ENCODE measurements at places on chromosomes 4 and X.
A peak's percentile ranks its signal among the peaks of the same experiment; 100 is the strongest.

DNA sequence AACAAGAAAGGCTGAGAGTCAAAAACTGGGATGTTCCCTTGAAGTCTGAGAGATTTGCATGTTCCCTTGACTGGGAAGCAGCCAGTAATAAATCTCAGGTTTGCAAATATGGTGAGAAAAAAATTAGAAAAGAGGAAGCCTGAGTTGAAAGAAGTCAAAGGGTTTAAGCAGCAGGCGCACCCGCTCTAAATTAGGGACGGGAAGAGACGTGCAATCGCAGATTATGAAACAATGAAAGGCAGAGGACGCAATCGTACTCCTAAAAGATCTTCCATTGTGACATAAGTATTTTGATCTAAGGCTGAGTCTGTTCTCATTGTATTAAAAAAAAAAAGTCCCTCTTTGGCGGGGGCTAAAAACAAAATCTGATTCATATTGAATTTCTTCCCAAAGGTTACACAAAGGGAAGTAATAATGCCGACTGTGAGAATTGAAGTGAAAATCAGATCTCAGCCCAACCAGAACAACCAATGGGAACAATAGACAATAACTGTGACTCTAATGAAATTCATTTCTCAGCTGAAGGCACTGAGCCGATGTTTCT lies 28.2 kb downstream of the SAT1 start:
- DNase-seq = peak; percentile 3

DNA sequence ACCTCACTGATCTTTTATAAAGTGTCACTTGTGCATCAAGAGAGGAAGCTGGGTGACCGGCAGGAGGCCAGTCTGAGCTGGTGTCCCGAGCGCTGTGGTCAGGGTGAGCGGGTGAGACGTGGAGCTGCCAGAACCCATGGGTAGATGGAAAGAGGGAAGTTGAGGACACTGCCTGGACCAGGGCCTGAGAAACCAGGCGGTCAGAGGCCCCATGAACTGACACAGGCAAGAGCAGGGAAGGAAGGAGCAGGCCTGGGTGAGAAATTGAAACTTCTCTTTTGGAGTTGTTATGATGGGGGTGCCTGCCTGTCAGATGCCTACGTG lies 192.6 kb downstream of the AFAP1 start:
- no peak for DNase-seq

GRCh38 chrX:72133851-72134546 lies 2.3 kb upstream of the RTL5 start:
- DNase-seq = no peak

- DNase-seq = no peak
Measured at GRCh38 chrX:154430916-154431315, 2.4 kb downstream of the ATP6AP1 start.

GRCh38 chr4:110163327-110164069 lies 34.9 kb downstream of the ELOVL6 start:
- no peak for DNase-seq

DNA sequence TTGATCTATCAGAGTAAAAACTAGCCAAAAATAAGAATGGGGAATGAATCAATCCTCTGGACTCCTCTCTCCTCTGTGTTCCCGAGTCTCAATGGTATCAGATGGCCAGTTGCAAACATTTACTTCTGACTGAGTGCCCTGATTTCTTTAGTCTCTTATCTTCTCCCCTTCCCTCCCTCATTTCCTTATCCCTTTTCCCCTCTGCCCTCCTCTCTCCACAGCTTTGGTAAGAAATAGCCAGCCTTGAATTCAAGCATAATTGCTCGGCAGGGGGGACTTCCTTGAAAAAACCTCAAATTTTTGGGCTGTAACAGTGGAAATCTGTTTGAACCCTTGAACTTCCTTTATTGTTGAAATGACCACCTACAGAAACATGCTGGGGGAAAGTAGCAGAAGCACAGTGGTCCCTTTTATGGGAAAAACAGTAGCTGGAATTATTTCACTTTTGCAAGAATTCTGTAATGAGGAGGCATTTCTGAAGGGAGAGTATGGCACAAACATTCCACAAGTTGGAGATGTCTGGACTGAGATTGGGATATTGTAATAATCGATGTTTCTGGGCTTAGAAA lies 40.3 kb downstream of the NHS start:
- DNase-seq = peak; percentile 19

DNA sequence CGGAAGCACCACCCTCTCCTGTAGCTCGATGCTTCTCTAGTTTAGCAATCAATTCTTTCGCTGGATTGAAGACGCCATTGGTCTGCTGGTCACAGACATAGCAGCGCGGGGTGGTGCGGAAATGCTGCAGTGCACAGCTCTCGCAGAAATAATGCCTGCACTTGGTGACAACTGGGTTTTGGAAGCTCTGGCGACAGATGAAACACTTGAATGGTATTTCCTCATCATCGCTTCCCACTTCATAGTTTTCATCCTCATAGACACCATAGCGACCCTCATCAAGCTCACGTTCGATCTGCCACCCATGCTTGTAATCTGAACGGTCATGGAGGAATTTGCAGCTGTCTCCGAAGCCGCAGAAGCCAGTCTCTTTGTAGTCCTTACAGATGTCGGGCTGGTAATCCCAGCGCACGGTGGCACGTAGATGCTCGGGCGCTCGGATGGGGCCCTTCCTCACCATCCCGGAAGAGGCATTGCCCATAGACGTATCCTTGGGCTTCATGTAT lies 854 bp downstream of the RNF113A start:
- peak; percentile 70 for DNase-seq

DNA sequence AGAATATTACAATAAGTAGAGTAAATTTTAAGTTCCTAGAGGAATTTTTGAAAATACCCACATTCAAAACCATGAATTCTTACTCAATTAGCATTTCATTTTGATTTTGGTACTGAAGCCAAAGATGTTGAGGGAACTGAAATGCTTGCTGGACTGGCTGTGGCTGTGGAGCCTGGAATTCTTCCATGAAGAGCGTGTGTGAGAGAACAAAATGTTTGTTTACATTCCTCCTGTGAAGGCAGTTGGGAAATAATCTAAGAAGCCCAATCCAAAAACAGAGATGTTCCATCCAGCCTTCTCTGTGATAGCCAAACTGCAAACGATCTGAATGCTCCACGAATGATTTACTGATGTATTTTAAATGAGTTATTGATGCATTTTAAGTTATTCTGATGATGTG lies 3.8 kb upstream of the ADH1B start:
- peak; percentile 67 for DNase-seq

GRCh38 chr4:165327211-165328100 lies at the start of gene MSMO1:
Gene MSMO1 (plus strand): TSS chr4:165327669. CDS start chr4:165333371, 5,702 bp downstream.
- DNase-seq = peak; percentile 99

DNA sequence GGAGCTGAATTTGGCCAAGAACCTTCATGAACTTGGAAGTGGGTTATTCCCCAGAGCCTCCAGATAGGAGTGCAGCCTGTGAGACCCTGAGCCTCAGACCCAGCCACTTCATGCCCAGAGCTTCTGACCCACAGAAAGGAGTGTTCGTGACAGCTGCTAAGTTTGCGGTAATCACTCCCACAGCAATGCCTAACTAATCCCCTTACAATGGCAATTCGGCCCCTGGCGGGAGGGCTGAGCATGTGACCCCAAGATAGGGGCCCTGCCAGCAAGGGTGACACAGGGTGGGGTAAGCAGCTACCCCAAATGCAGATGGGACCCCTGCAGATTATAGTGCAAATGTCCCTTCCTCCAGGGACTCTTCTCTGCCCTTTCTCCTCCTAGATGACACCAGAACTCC lies 22.5 kb downstream of the PNMA6E start:
- no peak for DNase-seq

GRCh38 chrX:37684426-37684825 lies 1.2 kb upstream of the XK start:
- no peak for DNase-seq

- no peak for DNase-seq
Measured at GRCh38 chr4:26823583-26823982, 37.1 kb upstream of the STIM2 start.

DNA sequence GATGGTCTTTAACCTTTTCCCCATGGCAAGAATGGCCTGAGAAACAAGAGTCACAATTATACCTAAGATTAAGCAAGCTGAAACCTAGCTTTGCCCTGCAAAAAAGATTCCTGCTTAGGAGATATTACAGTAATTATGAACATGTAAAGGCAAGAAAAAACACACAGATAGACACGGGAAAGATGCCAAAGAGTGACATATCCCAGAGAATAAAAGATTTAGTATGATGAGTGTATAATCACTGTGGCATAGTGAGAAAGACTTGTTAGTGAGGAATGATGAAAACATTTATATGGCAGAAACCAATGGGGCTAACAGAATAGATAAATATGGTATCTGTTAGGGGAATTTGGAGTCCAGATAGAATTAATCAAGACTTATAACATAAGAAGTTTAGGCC lies 29.6 kb upstream of the TASL start:
- peak; percentile 1 for DNase-seq

DNA sequence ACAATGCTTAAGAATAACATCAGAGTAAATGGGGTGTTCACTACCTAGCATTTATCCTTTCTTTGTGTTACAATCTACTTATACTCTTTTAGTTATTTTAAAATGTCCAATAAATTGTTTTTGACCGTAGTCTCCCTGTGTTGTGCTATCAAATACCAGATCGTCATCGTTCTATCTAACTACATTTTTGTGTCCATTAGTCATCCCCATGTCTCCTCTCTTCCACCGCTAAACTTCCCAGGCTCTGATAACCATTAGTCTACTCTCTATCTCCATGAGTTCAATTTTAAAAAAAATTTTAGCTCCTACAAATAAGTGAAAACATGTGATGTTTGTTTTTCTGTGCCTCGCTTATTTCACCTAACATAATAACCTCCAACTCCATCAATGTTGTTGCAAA lies 381.9 kb downstream of the PRDM5 start:
- DNase-seq = no peak

- peak; percentile 75 for DNase-seq
Measured at GRCh38 chrX:11137543-11138139, 26.5 kb downstream of the HCCS start.

DNA sequence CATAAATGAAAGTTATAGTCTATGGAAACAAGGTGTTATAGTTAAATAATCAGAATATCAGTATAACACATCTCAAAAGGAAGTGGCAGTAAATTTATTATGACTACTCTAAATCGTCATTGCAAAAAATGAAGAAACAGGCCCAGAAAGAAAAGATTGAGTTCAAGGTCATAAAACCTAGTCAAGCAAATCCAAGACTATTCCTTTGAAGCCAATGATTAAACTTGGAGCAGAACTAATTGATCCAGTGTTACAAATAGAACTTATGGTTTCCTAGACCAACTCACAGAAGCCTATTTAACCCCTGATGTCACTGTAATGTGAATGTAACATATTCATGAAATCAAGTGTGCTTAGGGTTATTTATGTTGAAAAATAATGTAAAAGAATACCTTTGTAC lies 1.9 kb downstream of the FAM199X start:
- DNase-seq = no peak

DNA sequence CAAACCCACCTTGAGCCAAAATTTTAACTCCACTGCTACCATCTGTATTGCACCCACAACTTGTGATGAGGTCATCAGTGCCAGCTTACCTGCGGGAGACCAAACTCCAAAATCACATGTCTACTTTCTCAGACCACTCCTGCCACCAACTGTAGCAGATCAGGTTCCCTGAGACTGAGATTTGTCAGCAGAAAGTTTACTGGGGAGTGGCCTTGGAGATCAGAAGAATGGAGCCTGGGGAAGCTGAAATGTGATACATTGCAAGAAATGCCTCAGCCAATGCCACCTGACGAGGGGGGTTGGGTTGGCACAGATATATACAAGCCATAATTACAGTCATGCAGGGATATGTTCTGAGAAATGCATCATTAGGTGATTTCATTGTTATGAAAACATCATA lies 19.1 kb downstream of the HAUS3 start:
- DNase-seq = no peak

GRCh38 chr4:156536661-156537060 lies 434.9 kb downstream of the PDGFC start:
- no peak for DNase-seq

DNA sequence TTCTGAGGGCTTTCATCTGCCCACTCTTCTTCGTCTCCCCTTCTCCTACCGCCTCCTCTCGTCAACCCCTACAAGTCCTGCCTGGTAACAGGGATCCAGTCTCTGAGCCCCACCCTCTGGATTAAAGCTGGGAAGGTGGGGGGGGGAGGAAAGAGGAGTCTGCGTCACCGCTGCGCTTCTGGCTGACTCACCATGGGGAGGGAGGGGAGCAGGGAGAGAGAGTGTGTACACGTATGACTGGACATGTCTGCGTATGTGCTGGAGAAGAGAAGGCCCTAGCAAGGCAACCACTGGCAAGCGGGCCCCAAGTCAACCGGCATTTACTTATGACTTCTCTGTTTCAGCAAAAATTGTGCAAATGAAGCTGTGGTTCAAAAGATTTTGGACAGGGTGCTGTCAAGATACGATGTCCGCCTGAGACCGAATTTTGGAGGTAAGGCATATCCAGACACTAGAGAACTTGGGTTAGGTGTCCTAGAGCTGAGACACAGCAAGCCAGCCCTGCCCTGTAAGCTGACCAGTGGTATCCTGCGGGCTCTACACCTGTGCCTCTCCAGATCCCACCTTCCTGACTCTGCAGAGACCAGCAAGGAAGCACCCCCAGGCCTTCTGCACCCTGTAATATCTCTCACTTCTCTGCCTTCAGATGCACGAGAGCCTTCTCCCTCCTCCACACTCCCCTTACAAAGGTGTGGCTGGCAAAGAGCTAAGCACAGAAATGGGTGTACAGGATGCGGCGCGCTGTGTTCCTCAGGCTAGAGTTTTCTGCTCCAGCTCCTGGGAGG lies 2.5 kb downstream of the GABRQ start:
- no peak for DNase-seq

DNA sequence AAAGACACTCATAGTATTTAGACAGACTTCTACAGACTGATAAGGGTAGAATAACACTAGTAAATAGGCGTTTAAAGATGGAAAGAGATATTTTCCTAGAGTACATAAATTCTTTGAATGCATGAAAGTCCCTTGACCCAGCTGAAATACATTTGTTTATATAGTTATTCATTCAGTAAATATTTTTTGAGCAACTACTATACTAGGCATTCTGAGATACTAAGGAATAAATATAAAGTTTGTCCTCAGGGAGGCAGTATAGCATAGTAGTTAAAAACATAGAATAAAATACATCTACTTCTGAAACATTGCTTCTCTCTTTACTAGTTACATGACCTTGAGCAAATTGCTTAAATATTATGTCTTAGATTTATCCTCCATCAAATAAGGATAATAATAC lies 27.4 kb downstream of the HMGN5 start:
- peak; percentile 34 for DNase-seq

- DNase-seq = peak; percentile 21
Measured at GRCh38 chr4:128483816-128484215, 196.2 kb upstream of the PGRMC2 start.

GRCh38 chr4:36206603-36207311 lies 37.6 kb downstream of the ARAP2 start:
- DNase-seq = no peak

GRCh38 chr4:52173470-52174045 lies 122.5 kb downstream of the SPATA18 start:
- DNase-seq = peak; percentile 58

DNA sequence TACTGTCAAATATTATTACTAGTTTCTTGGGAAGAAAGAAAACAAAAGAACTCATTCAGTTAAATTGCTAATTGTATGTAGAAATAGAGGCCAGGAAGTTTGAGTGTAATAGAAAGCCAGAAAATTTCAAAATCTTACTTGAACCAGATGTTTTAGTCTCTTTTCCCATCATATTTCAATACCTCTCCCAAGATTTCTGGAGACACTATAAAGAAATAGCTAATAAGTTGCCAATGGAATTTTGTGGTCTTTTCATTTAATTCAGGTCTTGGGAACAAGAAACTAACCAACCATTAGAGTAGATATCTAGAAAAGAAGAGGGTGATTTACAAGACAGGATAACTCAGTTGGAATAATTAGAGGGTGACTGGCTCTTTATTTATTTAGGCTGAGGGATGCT lies 112.2 kb downstream of the AGTR2 start:
- DNase-seq = no peak
